ENCODE measurements at places on chromosomes 4 and X. TPM values are rescaled to one million over a fixed set of nuclear protein-coding genes. Genes with fewer than 3 reads are reported as not detected.

The UGT8 gene
- total RNA-seq = not detected

The FOXR2 gene
- total RNA-seq = not detected

DNA sequence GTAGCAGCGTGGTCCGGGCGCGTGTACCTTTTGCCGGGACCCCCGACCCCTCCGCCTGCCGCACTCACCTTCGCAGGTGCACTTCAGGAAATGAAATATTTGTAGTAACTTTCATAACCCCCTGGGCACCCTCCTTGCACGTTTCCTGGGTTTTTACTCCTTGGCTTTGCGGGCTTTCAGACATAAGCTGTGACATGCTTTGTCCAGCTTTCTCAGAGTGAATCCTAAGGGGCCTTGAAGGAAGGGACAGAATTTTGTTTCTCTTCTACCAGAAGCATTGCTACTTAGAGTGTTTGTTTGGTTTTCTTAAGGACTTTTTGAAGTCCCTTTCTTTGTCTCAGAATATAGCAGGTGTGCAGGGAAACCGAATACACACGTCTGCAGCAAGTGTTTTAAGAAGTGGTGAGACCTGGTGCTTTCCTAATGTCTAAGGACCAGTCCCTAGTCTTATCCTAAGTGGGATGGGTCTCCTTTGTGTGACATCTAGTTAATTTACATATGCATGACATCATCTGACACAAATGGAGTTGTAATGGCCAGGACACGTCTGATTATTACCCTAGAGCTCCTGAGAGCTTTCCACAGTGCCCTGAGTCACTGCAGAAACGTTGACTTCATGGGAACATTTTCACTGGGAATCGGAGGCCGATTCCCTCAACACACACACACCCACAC lies 1.3 kb downstream of the FAM149A start:
- no peak for DNase-seq

- no peak for DNase-seq
Observed at GRCh38 chr4:86233681-86234080, 126.2 kb downstream of the MAPK10 start.

- no peak for DNase-seq
Observed at GRCh38 chr4:24519649-24520048, 64.7 kb downstream of the DHX15 start.

- DNase-seq = no peak
Observed at GRCh38 chr4:142419712-142420111, 426.4 kb downstream of the INPP4B start.

DNA sequence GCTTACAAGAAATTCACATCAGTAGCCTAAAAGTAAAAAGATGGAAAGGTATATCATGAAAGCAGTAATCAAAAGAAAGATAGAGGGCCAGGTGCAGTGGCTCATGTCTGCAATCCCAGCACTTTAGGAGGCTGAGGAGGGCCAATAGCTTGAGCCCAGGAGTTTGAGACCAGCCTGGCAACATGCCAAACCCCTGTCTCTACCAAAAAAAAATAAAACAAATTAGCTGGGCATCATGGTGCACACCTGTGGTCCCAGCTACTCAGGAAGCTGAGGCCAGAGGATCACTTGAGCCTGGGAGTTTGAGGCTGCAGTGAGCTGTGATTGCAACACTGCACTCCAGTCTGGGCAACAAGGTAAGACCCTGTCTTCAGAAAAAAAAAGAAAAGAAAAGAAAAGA lies 55.5 kb downstream of the GSPT2 start:
- no peak for DNase-seq

DNA sequence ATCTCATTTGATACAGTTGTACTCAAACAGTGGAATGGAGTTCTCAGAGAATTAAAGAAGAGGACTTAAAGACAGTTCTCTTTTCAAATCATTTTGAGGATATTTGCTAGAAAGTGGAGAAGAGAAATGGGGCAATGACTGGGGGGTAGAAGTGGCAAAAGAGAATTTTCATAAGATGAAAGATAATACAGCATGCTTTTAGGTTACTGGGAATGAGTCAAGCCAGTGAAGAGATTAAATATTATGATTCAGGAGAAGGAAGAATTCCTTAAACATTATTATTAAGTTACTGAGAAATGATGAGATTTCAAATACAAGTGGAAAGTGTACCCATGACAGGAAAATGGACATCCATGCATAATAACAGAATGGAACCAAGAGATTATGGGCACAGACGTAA lies 219.0 kb upstream of the DKK2 start:
- DNase-seq = no peak

- DNase-seq = peak; percentile 11
Observed at GRCh38 chr4:7734651-7735260, 204.9 kb downstream of the AFAP1 start.

DNA sequence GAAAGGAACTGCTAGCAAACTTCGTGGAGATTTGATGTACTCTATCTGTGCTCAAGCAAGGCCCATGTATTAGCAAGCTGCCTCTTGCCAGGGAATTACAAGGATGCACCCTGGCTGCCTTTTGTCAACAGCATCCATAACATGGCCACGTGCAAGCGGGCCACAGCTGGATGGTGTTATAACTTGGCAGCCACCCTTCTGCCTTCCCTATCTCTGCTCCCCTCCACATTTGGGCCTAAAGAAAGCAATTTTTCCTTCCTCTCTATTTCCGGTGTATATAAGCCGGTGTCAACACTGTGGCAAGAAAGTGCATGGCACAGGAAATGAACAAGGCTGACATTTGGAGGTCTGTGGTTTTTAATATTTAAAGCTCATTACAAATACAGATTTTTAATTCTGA lies 94.8 kb downstream of the CLNK start:
- DNase-seq = no peak

- no peak for DNase-seq
Observed at GRCh38 chrX:88438209-88438608, 308.8 kb upstream of the CPXCR1 start.

GRCh38 chr4:21083413-21083812 lies 383.2 kb downstream of the PACRGL start:
- no peak for DNase-seq
